ENCODE measurements at places on chromosomes 3 and 15.

DNA sequence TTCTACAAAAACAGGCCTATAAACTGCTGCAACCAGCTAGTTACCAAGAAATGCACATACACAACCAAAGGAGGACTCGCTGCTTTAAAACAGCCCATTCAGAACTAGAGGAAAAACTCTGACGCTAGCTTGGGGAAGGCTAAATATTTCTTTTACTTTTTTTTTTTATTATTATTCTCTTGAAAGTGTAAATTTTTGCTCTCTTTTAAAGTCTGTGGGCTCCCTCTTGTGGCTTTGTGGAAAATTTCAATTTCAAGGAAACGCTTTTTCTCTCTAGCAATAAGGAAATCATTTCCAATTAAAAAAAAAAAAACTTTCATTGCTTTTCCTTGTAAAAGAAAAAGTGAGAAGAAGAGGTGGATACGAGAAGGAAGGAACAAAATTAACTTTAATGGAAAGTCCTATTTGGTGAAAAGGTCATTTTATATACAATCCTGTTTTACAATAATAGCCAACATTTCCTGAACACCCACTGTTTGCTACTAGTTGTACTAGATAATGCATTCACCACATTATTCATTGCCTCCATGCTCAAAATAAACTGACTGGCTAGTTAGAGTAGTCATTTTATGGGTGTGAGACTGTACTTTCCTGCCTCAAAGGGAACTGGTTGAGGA is 51.2 kb upstream of the SAMMSON start:
- no peak for DNase-seq

DNA sequence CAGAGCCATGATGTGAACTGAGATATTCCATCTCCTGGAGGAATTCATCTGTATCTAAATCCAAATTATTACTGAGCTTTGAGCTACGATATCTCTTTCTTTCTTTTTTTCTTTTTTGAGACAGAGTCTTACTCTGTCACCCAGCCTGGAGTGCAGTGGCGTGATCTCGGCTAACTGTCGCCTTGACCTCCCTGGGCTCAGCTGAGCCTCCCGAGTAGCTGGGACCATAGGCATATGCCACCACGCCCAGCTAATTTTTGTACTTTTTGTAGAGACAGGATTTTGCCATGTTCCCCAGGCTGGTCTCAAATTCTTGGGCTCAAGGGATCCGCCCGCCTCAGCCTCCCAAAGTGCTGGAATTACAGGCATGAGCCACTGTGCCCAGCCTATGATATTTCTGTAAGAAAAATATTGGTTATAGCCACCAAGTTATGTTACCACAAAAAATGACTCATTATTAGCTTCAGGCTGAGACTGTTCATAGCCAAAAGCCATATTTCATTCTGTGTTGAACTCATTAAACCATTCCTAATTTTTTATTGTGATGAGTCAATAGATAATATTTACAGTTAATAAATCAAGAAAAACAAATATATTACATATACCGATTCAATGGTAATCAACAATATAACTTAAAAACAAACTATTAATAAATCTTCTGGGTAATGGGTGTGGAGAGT is 27.1 kb upstream of the SLC30A4 start:
- DNase-seq, result no peak

GRCh38 chr3:83093222-83093572 is 1331.8 kb upstream of the GBE1 start:
- no peak for DNase-seq

GRCh38 chr3:10551139-10551538 is 45.8 kb upstream of the ATP2B2 start:
- no peak for DNase-seq

GRCh38 chr3:58041826-58042324 is 33.7 kb downstream of the FLNB start:
- DNase-seq, result no peak

- DNase-seq, result no peak
Measured at GRCh38 chr3:151322511-151322910, 5.9 kb upstream of the GPR87 start.

GRCh38 chr3:18580268-18580667 is 155.1 kb upstream of the SATB1 start:
- DNase-seq, result no peak

DNA sequence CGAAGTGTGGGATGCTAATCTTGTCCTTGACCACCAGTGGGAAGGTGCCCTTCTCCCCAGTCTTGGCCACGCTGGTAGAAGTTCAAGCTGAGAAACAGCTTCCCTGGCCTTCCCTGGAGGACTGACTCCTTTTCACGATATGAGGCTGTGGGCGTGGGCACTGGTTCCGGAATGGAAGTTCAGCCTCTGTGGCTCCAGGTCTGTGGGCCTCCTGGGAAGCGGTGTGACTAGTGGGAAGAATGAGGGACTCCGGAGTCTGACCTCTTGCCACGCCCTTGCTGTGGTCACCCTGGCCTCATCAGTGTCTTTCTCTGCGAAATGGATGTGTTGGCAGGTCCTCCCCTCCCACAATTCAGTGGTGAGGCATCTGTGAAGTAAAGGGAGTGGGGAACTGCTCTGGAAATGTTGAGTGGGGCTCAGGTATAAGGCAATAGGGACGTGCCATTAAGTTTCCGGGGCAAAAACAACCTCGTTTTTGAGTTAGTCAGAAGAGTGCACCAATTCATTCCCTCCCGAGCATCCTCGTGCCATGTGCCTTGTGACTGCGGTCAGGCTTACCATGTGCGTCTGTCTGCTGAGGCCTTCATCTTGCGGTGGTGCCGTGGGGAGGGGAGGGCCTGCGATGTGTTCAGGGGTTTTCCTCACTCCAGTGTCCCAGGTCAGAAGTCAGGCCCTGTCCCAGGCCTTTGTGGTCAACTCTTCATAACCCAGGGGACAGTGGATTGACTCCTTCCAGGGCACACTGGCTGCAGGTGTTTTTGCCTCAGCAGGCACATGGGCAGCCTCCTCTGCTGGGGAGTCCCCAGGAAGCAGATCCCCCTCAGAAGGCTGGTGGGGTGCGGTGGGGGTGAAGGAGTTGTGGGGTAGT is 11.8 kb upstream of the SEC13 start:
- no peak for DNase-seq

- no peak for DNase-seq
Measured at GRCh38 chr3:3800685-3801493, 1.7 kb downstream of the LRRN1 start.

DNA sequence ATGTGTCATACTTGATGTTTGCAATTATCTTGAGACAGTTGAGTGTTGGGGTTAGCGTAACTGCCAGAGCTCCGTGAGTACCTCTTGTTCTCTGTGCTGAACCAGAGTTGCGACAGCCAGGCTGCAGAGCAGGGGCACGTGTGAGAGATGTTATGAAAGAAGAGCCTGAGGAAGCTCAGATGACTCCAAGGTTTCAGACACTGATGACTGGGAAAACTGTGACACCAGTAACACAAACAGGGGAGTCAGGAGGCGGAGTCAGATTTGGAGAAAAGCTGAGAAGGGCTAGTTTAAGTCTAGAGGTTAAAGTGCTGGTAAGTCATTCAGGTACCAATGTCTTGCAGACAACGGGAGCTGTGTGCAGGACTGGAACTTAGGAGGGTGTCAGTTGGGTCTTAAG is 45.0 kb downstream of the BLM start:
- DNase-seq, result no peak

DNA sequence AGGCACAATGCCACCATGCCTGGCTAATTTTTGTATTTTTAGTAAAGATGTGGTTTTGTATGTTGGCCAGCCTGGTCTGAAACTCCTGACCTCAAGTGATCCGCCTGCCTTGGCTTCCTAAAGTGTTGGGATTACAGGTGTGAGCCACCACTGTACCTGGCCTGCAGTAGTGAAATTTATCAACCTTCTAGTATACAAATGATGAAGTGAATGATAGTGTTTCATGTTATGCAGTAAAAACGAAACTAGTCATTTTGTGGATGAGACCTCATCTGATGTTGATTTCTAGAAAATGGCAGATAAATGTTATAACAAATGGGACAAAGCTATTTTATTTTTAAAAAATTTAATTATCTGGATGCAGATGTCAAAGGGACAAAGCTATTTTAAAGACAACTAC is 32.9 kb downstream of the NXPE3 start:
- DNase-seq, result no peak

- DNase-seq, result no peak
Measured at GRCh38 chr3:141648055-141648910, 89.8 kb upstream of the RNF7 start.

DNA sequence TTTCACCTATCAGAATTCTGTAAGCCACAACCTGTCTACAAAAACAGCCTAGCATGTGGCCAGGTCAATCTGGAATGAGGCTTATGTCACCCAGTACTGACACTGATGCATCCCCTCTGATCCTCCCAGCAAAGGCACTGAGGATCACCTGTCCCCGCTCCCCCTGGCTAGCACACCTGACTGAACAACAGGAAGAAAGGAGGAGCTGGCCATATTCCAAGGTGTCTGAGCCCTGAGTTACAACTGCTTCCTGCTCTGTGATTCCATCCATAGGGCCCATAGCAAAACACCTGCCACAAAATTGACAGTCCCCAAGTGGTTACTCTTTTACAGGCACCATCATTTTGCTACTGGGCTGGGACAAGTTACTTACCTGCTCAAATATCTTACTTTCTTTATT is 555.5 kb upstream of the CFAP20DC start:
- no peak for DNase-seq

DNA sequence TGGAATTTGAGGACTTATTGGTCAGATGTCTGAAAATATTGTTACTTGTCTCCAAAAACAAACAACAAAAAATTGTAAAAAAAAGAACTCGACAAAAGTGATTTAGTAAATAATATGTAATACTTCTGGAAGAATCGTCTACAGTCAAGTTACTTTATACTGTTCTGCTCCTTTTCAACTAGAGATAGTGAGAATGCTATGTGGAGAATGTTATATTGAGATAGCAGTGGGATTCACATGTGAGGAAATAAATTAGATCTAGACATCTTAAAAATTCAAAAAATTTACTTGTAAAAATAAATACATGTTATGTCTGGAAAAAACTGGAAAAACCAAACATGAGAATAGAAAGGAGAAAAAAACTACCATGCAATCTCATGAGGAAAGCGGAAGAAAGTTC is 64.9 kb downstream of the SGO1 start:
- no peak for DNase-seq

DNA sequence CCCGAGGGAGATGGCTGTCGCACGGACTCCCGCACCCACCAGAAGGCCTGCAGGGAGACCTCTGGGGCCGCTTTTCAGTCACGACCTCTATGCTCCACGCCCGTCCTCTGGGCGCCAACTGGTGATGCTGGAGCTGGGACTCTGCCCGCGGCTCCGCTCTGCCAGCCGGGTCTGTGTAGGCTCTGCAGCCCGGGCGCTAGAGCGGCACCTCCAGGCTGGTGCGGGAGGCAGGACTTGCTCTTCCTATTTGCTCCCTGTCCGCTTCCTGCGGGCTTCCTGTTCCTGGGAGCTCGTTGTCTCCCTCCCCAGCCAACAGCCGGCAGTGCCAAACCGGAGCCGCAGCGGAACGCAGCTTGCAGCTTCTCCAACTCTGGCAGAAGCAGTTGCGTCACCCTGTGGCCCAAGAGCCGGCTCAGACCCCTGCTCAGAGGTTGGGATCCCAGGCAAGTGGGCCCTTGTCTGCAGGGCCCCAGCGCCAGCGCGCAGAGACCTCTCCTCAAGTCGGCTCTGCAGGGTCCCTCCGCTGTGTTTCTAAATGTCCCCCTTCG is 285.9 kb downstream of the XXYLT1 start:
- DNase-seq, result no peak

DNA sequence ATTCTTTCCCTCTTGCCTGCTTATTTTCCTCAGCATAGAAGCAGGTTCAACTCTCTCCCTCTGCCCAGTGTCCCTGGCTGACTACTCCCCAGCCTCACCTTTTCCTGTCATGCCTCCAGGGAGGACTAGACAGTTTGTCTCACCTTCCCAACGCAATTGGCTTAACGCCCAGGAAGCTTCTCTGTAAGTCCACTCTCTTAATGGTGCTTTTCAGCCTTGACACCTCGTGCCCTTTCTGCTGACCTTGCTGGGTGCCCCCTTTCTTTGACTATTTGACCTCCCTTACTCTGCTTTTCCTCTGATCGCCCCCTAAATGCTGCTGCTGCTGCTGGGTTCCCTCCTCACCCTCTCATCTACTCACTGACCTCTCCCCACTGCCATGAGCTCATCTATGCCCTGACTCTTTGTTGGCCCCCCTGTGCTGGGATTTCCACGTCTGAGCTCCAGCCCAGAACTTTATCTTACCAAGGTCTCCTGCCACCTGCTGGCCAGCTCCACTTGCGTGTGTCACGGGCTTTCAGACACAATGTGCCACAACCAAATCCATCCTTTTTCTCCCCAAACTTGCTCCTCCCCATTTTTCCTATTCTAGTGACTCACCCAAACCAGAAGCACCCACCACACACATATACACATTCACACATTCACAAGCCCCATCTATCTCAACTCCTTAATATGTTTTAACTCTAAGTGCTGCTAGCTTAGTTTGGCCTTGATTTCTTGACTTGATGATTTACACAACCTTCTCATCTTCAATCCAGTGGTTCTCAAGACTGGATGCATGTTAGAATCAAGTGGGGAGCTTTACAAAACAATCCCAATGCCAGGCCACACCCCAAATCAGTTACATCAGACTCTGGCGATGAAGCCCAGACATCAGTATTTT is 16.6 kb downstream of the EPB42 start:
- DNase-seq, result no peak

Data from GDM1 (cell line).